Pulmonary artery endothelial cell (primary cell): ENCODE measurements at places on chromosomes 2 and 18. TPM values are rescaled to one million over a fixed set of nuclear protein-coding genes. Genes with fewer than 3 reads are reported as not detected.

HJURP gene
- total RNA-seq = 13.1 and 30.9 TPM in 2 replicates

DNA sequence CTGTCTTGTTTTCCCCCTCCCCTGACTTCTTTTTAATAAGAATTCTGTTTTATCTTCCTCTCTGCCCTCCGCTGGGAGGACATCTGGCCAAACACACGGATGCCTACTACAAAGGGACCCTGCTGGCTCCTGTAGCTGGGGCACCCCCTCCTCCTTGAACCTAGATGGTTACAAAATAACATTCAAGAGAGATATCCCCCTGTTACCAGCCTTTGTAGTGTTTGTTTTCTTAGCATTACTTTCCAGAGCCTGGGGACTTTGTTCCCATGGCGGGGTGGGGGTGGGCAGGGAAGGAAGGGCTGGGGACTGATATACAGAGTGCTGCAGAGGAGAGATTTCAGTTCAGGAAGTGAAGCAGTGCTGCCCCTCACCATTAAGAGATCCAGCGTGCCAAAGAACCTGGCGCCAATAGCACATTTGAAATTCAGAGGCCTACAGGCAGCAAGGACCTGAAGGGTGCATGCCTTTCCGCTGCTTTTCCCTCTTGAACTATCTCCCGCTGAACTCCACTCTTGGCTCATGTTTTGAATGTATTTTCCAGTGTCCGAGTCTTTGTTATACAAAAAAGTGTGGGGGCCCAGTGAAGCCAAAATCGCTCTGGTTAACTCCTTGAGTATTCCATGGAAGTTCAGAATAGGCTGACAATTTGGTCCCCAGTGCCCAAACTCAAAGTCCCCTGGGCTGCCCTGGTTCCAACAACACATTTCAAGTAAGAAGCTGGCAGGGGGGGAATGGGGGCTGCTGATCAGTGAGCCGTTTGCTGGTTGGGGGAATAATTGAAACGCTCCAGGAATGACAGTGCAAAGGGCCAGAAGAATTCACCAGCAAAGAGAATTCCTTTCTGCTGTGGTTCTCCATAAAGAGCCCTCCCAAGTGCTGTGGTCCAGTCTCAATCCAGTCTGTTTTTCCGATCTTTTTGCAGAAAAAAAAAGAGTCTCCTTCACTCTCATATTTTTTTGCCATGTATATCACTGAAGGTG lies 94.8 kb upstream of the THOC1 start:
- DNase-seq = no peak

- no peak for DNase-seq
Measured at GRCh38 chr18:34431042-34431441, 206.3 kb upstream of the NOL4 start.

DNA sequence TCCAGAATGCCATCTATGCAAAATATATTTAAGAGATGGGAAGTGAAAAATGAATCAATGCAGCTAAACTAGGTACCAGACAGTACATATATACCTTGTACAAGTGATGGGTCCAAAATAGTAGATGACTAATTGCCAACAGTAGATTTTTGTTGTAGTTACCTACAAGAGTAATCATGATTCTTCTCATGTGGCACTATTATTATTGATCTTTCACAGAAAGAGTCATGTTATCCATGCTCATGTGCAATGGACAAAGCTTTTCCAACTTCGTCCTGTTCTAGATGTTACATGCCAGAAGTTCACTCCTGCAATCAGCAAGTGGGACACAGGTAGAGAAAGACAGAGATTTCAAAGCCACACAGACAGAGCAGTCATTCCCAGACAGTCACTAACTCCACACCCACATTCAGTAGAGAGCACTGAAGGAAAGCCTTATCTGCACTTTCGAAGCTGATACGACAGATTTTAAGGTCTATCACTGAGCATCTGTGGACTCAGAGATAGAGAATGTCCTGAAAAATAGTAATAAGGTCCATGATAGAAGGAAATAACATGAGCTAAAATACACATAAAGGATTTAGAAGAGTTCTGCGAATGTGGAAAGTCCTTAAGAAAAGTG lies 101.6 kb upstream of the ITPRID2 start:
- DNase-seq = no peak

DNA sequence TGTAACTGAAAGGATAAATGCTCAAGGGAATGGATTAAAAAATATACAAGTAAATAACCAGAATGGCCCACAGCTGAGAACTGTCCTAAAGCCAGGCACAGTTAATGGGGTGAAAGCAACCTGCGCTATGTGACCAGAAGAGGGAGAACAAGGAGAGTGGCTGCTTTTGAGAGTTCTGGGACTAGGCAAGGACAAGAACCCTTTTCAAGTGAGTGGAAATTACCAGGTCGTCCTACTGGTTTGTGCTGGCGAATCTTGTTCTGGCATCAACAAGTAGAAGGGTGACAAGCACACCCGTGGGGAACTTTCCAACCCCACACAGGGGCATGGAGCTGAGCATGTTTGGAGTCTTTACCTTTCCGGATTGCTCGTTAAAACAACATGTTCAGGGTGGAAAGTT lies 82.8 kb downstream of the TMEM17 start:
- DNase-seq = no peak

GRCh38 chr2:126976721-126977328 lies 78.1 kb downstream of the TEX51 start:
- no peak for DNase-seq
